ENCODE measurements at places on chromosomes 11 and 22.
A peak's percentile ranks its signal among the peaks of the same experiment; 100 is the strongest.

- DNase-seq, result peak; percentile 95
Observed at GRCh38 chr11:64341851-64342791, 2.1 kb downstream of the CCDC88B start.

- DNase-seq, result no peak
Observed at GRCh38 chr22:28096161-28096560, 177.1 kb upstream of the PITPNB start.

- no peak for DNase-seq
Observed at GRCh38 chr11:43269254-43269918, 42.4 kb upstream of the API5 start.

- no peak for DNase-seq
Observed at GRCh38 chr11:92501066-92501739, 276.6 kb downstream of the FAT3 start.

DNA sequence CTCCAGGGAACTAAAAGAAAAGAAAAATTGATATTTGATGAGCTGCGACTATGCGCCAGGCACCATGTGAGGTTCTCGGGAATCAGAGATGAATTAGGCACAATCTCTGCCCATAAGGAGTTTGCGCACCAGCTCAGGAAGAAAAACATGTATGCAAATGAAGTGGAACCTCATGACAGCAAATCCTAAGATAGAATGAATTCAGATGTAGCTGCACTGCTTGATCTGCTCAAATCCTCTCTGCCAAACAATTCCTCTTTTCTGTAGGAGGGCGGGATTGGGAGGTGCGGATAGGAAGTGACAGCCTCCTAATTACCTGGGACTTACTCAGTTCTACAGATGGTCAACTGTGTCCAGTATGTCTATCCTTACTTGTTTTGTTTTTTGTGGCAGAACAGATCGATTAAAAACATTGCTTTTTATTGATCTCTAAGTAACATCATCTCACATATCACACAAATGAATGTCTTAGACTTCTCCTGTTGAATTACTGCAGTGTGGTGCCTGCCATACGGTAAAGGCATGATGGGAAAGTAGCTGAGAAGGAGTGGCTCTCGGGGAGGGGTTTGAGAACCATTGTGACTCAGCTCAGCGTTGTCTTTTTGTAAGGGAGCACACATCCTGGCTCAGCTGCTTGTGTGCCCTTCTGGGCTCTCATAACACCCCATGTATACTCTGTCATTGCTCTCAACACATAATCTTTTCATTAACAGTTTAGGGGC, 13.9 kb downstream of the CRTAM start:
- no peak for DNase-seq

- no peak for DNase-seq
Observed at GRCh38 chr11:3902441-3902840, 47.0 kb downstream of the STIM1 start.

DNA sequence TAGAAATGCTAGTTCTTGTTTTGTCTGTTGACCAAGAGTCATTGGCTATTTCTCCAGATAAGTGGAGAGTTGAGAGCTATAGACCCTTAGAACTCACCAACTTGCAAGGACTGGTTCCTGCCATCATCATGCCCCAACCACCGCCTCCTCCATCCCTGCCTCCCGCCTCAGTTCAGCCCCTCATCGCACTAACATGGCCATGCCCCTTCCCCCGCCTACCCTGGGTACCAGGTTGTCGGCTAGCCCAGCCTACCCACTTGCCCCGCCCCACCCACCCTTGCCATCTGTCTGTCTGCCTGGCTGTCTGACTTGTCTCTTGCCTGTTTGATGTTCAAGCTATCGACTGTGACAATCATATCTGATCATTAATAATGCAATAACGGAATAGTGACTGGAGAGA, 154.1 kb downstream of the TRIM29 start:
- DNase-seq, result no peak

DNA sequence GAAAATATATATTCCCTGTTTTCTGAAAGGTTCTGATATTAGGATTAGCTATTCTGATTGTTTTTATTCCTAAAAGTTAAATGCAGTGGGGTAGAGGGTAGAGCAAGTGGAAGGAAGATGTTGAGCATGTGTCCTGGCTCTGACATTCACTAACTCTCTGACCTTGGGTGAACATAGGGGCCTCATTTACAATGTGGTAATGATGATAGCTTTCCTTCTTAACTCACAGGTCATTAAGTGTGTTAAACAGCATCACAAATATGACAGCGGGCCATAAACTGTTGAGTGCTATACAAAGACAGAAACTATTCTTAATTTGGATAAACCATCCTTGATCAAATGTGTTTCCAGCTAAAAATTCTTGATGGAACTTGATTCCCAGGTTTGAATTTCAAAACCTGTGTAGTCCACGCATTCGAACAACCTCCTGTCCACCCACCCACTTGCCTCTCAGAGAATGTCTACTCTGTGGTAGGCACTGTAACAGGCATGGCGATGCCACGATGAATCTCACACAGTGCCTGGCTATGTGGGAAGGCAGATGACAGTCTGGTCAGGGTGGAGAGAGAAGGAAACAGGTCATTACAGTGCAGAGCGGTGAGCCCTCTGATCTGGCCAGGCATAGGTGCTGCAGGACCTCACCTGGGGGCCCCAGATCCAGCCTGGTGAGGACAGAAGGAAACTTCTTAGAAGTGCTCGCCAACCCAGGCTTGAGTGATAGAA, 19.3 kb upstream of the PEX26 start:
- DNase-seq, result no peak

DNA sequence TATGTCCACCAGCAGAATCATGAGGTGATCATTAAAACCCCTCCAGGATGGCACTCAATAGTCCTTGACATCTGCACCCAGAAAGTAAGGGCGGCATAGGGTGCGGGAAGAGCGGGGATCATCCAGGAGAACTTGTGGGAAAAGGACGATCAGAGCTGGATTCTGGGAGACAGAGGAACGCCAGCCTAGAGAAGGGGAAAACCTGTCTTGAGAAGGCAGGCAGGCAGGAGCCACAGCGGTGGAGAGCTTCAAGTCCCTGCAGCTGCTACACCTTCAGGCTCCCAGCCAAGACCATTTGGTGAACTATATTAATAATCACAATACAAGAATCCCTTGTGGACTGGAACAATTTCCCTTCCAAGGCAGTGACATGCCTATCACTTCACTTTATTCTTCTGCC, 134.3 kb downstream of the BUD13 start:
- no peak for DNase-seq

- no peak for DNase-seq
Observed at GRCh38 chr11:64608046-64608445, 17.0 kb downstream of the SLC22A12 start.

GRCh38 chr11:69834811-69835800, 15.9 kb upstream of the FGF3 start:
- DNase-seq, result no peak

GRCh38 chr11:95503047-95503446, 272.0 kb upstream of the SESN3 start:
- no peak for DNase-seq

GRCh38 chr11:102267609-102268008, 49.7 kb upstream of the BIRC3 start:
- no peak for DNase-seq
